ENCODE measurements at places on chromosomes 1 and 21. TPM values are rescaled to one million over a fixed set of nuclear protein-coding genes. Genes with fewer than 3 reads are reported as not detected.

GRCh38 chr1:3570066-3570986, 41.0 kb downstream of the MEGF6 start:
- no peak for DNase-seq

GRCh38 chr1:114902343-114902742, 47.7 kb downstream of the SYCP1 start:
- no peak for DNase-seq

DNA sequence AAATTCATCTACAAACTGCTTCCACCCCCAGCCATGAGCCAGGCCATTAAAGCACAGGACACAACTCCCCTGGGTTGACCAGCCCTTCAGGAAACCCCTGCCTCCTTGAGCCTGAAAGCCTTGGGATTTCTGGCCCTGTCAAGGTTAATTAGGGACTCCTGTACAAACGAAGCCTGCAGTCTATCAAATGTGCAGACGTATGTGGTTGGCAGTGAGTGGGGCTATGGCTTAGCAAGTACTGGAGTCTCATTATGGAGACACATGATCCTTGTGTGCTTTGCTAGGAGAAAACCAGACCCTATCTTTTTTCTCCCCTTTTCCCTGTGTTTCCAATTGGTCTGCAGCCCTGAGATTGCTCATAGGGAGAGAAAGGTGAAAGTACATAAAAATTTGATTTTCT, 588.3 kb upstream of the USP24 start:
- DNase-seq = no peak

The GATAD2B gene
- 12.7 TPM for total RNA-seq

Measured in kidney epithelial cell (primary cell).